ENCODE measurements at places on chromosomes 2 and 18.

DNA sequence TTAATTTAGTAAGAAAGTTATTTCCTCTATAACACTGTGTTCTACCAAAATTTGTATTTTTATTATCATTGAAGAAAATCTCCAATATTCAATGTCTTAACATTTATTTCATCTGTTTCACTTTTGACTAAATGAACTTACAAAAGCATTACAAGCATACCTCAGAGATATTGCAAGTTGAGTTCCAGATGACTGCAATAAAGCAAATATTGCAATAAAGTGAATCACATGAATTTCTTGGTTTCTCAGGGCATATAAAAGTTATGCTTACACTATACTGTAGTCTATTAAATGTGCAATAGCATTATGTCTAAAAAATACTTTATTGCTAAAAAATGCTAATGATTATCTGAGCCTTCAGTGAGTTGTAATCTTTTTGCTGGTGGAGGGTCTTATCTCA is 78.3 kb downstream of the TTC32 start:
- no peaks in the 10 kb centered on the region for H3K36me3 ChIP-seq
- no peaks in the 10 kb centered on the region for H3K4me1 ChIP-seq
- no peak overlapping the region for H3K4me3 ChIP-seq
- H3K27me3 ChIP-seq: peaks cover 14% of the 10 kb centered on the region

- H3K27ac ChIP-seq: peak overlapping the region; percentile 11
- no peaks in the 10 kb centered on the region for H3K36me3 ChIP-seq
- DNase-seq: no peak
- H3K4me3 ChIP-seq: peak overlapping the region; percentile 12
These were observed 134.1 kb downstream of the FMNL2 start for GRCh38 chr2:152468899-152469692.

- no peaks in the 10 kb centered on the region for H3K4me1 ChIP-seq
- no peaks in the 10 kb centered on the region for H3K36me3 ChIP-seq
- H3K27ac ChIP-seq: no peak overlapping the region
- no peak for DNase-seq
These were observed 40.8 kb downstream of the MTERF4 start for GRCh38 chr2:241061275-241061674.

DNA sequence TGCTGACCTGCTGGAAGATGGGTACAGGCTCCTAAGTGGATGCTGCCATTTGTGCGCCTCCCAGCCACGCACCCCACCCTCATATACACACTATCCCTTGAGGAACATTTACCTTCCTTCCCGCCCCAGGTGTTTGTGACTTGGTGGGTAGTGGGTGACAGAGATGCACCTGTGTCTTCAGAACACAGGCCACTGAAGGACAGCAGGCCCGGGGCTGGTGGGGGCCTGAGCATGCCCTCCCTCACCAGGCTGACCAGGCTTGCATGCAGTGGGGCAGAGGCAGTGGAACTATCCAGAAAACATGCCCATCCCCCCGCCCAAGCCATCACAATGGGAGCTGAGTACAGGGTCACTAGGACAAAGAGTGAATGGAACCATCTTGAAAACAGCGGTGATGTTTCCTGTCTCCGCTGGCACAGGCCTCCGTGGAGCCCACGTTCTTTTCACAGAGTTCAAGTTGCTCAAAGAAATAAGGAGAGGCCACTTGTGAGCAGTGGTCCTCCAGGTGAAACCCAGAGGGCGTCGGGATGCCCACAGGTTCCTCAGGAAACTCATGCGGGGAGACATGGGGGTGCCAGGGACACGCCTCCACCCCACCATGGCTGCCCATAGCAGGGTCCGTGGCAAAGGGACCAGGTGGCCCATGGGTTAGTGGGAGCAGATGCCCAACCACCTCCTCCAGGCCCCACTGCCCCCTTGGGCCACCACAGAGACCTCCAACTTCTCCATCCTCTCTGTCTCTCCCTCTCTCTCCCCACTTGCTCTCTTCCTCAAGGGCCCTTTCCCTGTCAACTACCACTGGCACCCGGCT is 90.9 kb downstream of the MALT1 start:
- no peak overlapping the region for H3K27ac ChIP-seq
- peaks cover 23% of the 10 kb centered on the region for H3K27me3 ChIP-seq
- DNase-seq: no peak
- no peaks in the 10 kb centered on the region for H3K36me3 ChIP-seq

- H3K27ac ChIP-seq: no peak overlapping the region
- peaks cover 9% of the 10 kb centered on the region for H3K36me3 ChIP-seq
- H3K4me1 ChIP-seq: no peaks in the 10 kb centered on the region
These were observed 129.4 kb downstream of the ZEB2 start for GRCh38 chr2:144390424-144391020.

DNA sequence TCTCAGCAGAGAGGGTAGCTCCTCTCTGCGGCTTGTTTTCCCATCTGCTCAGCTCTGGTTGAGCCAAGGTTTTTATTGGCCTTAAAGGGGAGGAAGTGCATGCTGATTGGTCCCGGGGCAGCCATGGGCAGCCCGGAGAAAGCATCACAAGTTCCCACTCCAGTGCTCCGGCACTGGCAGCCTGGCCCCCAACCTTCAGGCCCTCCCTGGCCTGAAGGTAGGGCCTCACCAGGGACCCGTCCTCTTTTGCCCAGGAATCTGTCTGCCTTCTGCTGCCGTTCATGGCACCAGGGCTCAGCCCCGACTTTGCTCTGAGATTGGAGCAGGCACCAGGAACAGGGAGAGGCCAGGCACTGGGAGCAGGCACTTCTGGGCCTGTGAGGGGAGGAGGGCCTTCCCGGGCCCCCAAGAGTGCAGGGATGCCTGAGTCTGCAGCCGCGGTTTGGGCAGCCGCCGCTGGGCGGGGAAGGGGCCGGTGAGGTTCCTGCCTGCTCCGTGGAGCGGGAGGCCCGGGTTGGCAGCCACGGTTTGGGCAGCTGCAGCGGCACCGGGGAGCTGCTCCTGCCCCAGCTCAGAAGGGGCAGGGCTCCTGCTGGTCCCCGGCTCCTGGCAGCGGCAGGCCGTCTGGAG is 17.5 kb upstream of the ILKAP start:
- H3K4me3 ChIP-seq: peak overlapping the region; percentile 7
- no peaks in the 10 kb centered on the region for H3K4me1 ChIP-seq
- H3K27ac ChIP-seq: no peak overlapping the region
- peaks cover 3% of the 10 kb centered on the region for H3K27me3 ChIP-seq
- no peak for DNase-seq
